ENCODE measurements at places on chromosomes 4 and X.
A peak's percentile ranks its signal among the peaks of the same experiment; 100 is the strongest.

- no peak for DNase-seq
Observed at GRCh38 chr4:81199831-81200230, 15.2 kb downstream of the PRKG2 start.

- peak; percentile 82 for DNase-seq
Observed at GRCh38 chr4:76302826-76303438, 3.6 kb upstream of the STBD1 start.

DNA sequence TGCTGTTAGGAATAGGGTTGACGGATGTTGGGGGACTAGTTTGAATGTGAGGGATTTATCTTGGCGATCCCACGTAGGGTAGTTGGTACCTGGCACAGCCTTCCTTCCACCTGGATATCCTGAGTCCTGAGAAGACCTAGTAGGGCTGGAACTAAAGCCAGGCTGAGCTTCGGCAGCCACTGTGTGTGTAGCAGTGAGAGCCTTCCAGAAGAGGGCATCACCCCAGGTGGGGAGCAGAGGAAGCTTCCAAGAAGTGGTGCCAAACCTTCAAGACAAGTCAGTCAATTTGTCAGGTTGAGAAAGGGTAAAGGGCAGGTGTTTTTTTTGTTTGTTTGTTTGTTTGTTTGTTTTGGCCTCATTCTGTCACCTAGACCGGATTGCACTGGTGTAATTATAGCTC, 1.2 kb upstream of the FGFBP2 start:
- no peak for DNase-seq

DNA sequence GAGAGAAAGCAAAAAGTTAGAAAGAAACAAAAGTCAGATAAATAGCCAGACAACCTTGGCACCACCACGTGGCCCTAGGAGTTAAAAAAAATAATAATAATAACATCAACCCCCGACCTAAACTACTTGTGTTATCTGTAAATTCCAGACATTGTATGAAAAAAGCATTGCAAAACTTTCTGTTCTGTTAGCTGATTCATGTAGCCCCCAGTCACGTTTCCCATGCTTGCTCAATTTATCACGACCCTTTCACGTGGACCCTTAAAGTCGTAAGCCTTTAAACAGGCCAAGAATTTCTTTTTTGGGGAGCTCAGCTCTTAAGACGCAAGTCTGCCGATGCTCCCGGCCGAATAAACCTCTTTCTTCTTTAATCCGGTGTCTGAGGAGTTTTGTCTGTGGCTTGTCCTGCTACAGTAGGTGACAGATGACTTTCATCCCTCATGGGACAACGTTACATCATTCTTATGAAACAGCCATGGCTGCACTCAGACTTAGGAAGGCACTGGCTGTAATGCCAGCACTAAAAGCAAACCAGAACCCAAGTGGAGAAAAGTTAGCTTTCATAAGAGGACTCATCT, 520 bp downstream of the ACOX3 start:
- DNase-seq = peak; percentile 87

GRCh38 chrX:43860646-43861370, 21.4 kb downstream of the MAOB start:
- DNase-seq = no peak

DNA sequence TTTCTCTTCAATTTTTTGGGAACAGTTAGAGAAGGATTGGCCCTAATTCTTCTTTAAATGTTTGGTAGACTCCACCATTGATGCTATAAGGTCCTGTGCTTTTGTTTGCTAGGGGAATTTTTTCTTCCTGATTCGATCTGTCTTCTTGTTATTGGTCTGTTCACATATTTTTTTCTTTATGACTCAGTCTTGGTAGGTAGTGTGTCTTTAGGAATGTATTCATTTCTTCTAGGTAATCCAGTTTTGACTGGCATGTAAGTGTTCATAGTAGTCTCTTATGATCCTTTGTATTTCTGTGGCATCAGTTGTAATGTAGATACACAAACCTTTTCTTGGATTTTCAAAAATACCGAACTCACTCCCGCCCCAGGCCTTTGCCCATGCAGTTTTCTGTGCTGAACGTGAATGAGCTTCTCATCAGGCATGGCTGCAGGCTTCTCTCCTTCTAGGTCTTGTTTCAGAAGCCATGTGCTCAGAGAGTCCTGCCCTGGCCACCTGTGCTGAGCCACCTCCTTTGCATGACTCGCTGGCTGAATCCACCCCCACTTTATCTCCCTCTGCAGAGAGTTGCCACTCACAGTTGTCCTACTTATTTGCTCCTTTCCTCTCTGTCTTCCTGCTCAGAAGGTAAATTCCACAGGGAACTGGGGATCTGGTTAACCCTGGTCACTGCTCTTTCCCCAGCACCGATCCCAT, 67.0 kb downstream of the STK32B start:
- no peak for DNase-seq

DNA sequence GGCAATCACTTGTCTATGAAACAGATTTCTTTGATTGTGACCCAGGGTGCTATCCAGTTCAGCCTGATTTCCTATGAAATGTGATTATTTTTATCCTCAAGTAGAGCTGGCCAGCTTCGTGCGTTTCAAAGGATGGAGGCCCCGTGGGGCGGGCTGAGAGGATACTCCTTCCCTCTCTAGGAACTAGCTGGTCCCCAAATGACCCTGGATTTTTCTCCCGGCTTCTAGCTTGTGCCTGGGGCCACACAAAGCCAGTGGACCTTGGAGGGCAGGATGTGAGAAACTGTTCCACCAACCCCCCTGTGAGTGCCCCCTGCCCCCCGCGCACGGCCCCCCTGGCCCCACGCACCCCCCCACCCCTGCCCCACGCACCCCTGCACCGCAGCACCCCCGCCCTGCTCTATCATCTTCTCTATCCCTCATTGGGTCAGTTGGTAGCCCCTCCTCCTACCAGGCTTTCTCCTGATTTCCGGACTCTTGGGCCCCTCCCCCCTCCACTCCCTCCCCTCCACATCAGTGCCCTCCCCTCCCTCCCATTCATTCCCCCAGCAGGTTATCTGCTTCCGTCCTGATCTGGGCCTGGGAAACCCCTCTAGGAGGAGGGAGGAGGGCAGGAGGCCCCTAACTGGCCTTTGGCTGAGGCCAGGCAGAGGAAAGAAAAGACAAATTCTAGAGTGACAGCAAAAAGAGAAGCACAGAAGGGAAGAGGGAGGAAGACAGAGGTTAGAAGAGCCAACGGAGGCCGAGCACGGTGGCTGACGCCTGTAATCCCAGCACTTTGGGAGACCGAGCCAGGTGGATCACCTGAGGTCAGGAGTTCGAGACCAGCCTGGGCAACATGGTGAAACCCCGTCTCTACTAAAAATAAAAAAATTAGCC, 3.3 kb downstream of the XPNPEP2 start:
- DNase-seq = no peak

DNA sequence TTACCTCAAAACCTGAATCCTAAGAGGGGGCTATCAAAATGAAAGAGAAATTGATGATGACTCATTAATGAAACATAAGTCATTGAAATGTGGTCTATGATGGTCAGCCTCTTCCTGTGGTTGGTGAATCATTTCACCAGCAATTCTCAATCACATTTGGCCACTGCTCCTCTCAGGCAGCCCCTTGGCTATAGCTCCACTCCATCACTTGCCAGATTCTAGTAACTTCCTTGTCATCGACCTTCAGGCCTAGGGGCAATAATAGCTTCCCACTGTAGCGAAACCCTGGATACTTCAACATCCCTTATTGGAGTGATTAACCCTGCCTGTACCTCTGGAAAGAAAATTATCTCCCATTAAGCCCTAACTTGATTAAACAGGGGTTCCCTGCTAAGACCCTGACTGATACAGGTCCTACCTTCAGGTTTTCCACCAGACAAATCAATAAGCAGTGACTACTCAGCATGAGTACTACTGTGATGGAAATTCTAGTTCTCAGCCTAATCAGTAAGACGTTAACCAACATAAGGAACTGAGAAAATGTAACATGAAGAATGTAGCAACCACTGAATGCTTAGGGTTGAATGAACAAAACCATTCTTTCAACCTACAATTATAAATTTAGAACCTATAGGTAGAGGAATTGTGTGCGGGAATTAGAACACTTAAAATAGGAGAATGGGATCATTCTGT, 30.4 kb downstream of the ADH7 start:
- DNase-seq = no peak

DNA sequence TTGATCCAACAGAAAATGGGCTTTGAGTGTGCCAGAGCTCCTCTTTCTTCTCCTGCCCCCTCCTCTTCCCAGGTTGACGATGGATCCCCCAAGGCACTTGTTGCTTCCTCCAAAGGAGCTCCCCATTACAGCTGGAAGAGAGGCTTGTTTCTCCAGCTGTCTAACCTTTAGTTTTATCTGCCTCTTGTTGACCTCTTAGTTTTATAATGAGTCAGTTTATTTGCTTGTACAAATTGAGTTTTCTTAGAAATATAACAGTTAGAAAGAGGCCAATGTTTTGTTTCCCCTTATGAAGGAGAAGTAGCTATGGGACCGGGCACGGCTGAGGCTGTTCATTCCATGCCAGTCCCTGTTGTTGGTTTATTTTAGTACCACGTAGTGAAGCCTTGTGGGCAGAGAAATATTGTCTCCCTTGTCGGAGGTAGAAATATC, 158.2 kb downstream of the SPRY1 start:
- DNase-seq = peak; percentile 43

DNA sequence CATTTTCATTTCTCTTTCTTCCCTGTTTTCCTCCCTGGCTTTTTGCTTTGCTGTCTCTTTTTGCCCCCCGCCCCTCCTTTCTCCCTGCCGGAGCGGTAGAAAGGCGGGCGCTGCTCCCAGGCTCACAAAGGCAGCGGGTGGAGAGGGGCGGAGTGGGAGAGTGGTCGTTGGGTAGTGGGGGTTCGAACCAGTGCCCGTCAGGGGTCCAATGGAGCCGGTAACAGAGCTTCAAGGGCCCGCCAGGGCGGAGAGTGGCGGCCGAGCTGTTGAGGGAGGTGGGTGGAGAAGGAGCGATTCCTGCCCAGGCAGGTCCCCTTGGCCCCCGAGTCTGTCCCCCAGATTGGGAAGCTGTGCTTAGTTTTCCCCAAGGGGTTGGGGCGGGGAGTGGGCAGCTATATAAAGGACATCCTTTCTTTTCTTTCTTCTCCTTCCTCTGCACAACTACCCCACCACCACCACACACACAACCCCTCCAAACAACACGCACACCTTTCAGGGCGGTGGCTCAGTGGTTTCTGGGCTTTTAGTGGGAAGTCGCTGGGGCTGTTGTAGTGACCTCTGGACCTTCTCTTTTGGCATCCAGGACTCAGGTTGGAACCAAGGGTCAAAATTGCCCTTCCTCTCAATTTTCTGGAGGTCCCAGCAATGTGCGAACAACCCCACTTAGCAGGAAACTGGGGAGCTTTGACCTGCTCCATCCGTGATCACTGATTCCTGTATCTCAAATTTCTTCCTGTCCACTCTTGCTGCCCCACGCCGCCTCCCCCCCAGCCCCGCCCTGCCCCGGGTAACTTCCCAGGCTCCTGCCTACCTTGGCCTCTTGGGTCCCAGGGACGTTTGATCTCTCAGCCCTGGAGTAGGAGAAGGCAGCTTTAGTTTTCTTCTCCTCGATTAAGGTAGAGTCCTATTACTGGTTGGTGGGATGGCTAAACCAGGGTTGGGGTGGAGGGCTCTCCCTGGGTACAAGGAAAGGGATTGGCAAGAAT, 1.9 kb downstream of the EFNB1 start:
- no peak for DNase-seq

DNA sequence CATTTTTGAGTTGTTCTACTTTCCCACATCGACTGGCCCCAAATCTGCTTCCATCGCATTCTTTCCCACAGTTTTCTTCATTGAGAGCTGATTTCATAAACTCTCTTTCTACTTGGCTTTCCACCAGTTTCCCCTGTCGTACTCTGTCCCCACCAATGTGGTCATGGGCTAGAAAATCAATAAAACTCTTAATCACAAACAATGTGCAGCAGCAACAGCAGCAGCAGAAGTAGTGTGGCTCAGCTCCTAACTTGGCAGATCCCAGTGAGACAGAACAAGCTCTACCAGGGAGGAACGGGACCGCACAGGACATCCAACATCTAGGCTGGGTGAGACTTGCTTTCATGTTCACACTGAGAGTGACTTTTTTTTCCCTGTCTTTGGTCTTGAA, 3.1 kb upstream of the SETD7 start:
- DNase-seq = no peak

- no peak for DNase-seq
Observed at GRCh38 chrX:10747975-10748374, 127.6 kb upstream of the MID1 start.

- DNase-seq = no peak
Observed at GRCh38 chr4:121739575-121739974, 25.4 kb downstream of the SMIM43 start.

DNA sequence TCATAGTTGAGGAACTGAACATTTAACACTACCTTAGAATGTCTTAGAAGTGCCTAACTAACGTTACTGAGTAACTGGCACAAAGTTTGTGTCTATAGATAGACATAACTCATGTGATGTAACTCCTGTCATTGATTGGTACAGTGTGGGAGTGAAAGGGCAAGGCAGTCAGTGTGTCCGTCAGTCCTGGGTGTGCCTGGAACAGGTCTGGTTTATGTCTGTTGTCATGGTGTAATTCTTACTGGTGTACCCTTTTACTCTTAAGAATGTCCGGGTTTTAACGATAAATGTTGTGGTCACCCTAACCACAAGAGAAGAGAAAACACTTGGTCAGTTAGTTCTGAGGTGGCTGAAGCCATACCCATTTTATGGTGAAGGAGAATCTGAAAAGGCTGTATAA, 93.1 kb upstream of the ESX1 start:
- DNase-seq = no peak

- DNase-seq = no peak
Observed at GRCh38 chrX:38126179-38126578, 94.5 kb downstream of the SRPX start.

GRCh38 chrX:11064851-11065600, 46.1 kb upstream of the HCCS start:
- DNase-seq = no peak

DNA sequence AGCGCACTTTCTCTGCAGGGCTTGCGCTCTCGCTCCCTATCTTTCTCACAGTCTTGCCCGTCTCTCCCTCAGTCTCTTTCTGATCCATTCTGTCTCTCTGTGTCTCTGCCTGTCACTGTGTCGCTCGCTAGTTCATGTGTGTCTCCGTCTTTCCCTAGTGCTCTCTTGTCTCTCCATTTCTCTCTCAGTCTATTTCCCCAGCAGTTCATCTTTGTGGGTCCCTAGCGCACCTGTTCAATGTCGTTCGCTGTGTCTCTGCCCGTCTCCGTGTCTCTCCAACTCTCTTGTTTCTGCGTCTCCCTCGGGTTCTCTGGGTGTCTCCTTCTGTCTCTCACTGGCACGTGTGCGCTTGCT, 1.5 kb downstream of the GPR101 start:
- no peak for DNase-seq

DNA sequence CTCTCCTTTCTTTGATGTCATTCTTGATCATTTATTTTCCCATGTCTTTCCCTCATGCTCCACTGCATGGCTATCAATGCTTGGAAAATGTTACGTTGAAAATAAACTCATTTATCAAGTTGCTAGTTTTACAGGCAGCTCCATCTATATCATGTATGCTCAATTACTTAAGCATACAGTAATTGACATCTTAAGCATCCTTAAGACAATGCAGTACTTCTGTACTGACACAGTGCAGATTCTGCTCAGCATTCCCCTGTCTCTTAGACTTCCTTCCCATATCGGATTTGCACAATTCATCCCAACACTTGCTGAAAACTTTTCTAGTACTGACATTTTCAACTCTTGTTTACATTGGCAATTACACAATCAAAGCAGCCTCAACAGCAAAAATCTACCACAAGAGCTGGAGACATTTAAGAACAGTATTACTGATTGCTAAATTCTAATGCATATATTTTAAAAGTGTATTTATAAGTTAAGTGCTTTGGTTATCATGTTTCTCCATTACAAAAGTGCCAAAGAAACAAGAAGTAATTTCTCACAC, 165.6 kb downstream of the ATP10D start:
- no peak for DNase-seq

GRCh38 chrX:139892512-139892911, 40.3 kb downstream of the ATP11C start:
- DNase-seq = peak; percentile 4

- no peak for DNase-seq
Observed at GRCh38 chr4:39305912-39306677, 60.1 kb downstream of the RFC1 start.

All from inflammatory macrophage (primary cell).